ENCODE measurements at places on chromosomes 12 and 14. TPM values are rescaled to one million over a fixed set of nuclear protein-coding genes. Genes with fewer than 3 reads are reported as not detected.

The MYF5 gene
- not detected for total RNA-seq

The LBHD2 gene
- total RNA-seq, result not detected

The PTGDR gene
- total RNA-seq, result not detected

The APPL2 gene
- total RNA-seq, result 17.8 TPM

The SLC39A5 gene
- 0.36 TPM for total RNA-seq

The ADAMTS20 gene
- total RNA-seq, result not detected

The KLRC1 gene
- total RNA-seq, result not detected

The C12orf54 gene
- total RNA-seq, result not detected

The NTS gene
- total RNA-seq, result not detected

The CFAP251 gene
- total RNA-seq, result 1.5 TPM

The RNASE2 gene
- total RNA-seq, result not detected

The MARCHF9 gene
- total RNA-seq, result 3.0 TPM

The MMP17 gene
- total RNA-seq, result 50.9 TPM

DNA sequence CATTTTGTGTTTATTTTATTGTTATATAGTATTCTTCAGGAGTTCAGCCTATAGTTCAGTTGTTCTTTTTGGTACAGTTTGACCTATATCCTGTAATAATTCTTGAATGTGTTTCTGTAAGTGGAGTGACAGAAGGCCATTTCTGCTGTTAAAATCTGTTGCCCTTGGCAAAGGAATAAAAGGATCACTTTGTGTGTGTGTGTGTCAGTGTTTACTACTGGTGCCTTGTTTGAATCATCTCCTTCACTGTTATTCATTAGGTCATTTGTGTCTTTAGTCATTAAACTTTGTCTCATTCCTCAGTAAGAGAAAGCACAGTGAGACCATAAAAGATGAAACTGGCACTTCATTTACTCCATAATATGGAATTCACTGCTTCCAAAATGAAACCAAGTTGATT, 130.7 kb downstream of the TMTC2 start:
- DNase-seq, result peak; percentile 24

DNA sequence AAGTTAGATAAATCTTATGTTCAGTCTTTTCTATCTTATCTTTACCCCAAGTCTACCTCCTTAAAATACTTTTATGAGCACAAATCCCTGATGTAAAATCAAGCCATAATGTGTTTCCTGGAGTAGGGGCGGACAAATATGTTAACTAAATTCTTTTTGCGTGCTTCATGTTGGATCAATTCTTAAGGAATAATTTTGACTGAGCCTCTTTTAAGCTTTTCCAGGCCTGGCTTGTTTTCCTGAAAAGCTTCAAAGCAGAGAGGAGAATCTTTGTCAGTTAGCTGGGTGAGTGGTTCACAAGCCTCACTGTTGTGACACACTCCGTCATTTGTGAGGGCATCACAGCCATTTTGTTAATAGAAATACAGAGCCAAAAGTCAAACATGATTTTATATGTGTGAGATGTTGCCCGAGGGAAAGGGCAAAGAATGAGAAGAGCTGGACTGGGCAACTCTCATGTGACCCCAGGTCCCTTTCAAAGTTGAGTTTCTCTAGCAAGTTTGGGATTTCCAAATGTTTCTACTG, 468.9 kb downstream of the RGS6 start:
- DNase-seq, result no peak

- no peak for DNase-seq
These were observed 91.3 kb downstream of the PHETA1 start for GRCh38 chr12:111277570-111277969.

DNA sequence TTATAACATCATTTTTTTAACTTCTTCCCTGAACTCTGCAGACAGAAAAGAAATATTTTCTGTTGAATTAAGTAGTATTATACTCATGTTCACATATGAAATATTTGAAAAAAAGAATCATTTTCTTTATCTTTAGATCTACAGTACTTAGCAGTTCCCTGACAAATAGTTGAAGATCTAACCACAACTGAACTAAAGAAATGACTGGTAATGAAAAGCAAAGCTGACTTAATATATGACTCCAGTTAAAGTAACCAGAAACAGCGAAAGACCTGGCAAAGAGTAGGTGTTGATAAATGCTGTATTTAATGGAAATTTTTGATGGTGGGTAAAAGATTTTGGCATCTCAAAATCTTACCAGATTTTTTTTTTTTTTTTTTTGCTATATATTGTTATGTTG, 207.1 kb upstream of the SLC16A7 start:
- DNase-seq, result no peak

GRCh38 chr12:64682572-64683277, 72.4 kb downstream of the RASSF3 start:
- no peak for DNase-seq

DNA sequence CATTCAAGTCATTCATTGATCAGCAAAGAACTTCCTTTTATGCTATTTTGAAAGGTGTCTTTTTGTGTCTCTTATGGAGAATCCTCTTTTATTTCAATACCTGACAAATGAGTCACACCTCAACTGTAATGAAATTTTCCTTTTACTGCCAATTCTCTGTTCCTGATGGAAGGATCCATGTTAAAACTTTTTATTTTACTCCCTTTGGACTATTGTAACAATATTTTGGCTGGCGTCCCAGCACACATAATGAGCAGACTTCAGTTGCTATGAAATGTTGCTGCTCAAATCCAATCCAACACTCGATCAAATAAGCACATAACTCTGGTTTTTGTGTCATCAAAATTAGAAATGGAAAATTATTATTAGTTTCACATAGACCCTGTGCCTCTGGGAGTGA, 21.9 kb upstream of the SLC15A5 start:
- DNase-seq, result no peak

DNA sequence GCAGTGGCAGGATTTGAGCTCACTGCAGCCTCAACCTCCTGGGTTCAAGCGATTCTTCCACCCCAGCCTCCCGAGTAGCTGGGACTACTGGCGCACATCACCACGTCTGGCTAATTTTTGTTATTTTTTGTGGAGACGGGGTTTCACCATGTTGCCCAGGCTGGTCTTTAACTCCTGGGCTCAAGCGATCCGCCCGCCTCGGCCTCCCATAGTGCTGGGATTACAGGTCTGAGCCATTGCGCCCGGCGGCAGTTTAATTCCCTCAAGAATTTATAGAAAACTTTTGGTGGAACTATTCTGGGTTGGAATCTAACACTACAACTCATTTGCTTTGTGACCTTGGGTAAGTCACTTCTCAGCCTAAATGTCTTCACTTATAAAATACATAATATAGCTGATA, 1.8 kb upstream of the SP1 start:
- DNase-seq, result no peak

DNA sequence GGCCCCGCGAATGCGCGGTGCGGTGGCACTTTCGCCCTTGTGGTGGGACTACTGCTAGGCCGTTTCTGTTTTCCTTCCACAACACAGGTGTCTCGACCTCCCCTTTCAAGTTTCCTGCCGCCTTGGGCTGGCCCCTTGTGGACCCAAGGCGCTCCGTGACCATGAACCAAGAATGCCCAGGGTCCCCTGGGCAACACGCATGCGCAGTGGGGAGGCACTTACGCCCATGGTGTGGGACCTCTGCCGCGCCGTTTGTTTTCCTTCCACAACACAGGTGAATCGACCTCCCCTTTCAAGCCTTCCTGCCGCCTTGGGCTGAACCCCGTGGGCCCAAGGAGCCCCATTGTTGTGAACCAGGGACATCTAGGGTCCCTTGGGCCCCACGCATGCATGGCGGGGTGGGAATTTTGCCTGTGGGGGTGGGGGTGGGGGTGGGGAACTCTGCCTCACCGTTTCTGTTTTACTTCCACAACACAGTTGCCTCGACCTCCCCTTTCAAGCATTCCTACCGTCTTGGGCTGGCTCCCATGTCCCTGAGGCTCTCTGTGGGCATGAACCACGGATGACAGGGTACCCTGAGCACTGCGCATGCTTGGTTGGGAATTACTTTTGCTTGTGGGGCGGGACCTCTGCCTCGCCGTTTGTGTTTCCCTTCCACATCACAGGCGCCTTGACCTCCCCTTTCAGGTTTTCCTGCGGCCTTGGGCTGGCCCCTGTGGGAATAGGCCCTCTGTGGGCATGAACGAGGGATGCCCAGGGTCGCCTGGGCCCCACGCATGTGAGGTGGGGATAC, 355.1 kb downstream of the ALG10 start:
- DNase-seq, result no peak

DNA sequence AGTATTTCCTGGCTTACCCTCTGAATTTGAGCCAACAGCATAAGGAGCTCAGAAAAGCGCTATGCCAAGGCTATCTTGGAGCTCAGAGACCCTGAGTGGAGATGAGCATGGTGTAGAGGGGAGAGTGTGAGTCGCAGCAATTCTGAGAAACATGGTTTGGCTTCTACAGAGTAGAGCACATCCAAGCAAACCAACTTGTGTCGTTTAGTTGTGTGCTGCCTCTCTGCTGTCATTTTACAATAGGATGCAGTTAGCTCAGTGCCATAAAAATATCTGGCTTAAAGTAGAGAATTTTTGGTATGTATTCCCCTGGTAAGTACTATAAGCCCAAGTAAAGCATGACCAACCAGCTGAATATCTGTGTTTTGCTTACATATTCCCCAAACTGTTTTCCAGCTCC, 249.2 kb downstream of the TRHDE start:
- no peak for DNase-seq

- DNase-seq, result peak; percentile 65
These were observed 797 bp downstream of the UNG start for GRCh38 chr12:109098183-109098604.

- DNase-seq, result no peak
These were observed 80.1 kb downstream of the CHST11 start for GRCh38 chr12:104536841-104537240.

GRCh38 chr14:92446771-92447170, 66.8 kb upstream of the RIN3 start:
- DNase-seq, result no peak

DNA sequence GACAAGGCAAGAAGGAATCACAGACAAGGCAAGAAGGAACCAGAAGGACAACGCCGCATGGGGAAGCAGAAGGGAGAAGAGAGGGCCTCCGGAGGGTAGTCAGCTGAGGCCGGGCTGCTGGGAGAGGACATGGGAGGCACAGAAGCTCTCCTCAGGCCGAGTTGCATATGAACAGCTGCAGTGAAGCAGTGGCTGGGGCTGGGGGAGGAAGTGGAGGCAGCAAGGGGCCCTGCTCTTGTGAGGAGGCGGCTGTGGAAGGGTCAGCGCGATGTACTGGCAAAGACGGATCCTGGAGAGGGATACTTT, 22.0 kb upstream of the TMEM106C start:
- no peak for DNase-seq

- DNase-seq, result no peak
These were observed 99.6 kb downstream of the APAF1 start for GRCh38 chr12:98744680-98745079.

DNA sequence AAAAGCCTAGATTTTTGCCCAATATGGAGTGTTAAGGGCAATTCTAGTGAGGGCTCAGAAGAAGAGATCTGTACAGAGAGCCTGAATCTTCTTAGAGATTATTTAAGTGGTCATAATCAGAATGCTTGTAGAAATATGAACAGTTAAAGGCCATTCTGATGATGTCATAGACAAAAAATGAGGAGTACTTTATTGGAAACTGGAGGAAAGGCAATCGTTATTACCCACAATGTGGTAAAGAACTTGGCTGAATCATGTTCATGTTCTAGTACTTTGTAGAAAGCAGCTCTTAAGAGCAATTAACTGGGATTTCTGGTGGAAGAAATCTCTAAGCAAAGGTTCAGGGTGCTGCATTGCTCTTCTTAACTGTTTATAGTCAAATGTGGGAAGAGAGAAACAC, 36.4 kb upstream of the SYT10 start:
- peak; percentile 5 for DNase-seq

DNA sequence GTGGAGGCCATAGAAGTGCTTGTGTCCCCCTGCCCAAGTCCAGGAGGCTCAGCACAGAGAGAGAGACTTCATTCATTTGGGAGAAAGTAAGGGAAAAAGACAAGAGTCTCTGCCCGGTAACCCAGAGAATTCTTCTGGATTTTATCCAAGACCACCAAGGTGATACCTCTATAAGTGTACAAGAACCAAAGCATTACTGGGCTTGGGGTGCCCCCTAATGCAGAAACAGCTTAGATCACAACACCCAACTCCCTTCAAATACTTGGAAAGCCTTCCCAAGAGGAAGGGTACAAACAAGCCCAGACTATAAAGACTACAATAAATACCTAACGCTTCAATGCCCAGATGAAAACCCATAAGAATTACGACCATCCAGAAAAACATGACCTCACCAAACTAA, 119.7 kb upstream of the PDE3A start:
- no peak for DNase-seq

GRCh38 chr12:112908548-112908947, 1.8 kb downstream of the OAS1 start:
- DNase-seq, result no peak

DNA sequence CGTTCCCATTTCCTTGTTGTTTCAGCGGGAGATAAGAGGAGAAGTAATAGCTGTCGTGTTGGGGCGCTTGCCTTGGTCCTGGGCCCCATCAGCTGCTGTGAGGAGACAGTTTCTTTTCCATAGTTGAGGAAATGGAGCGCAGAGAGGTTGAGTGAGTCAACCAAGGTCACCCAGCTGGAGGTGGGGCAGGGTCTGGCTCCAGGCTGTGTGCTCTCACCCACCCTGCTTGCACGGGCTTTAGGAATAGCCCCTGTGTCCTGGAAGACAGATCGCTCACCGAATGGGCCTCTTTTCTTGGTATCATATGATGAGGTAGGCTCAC, 165.7 kb upstream of the RTL1 start:
- no peak for DNase-seq

Data from RPMI7951 (cell line).